Epithelial cell of esophagus (primary cell): ENCODE measurements at places on chromosomes 16 and 17.

GRCh38 chr17:60577147-60577915 is 22.7 kb upstream of the PPM1D start:
- no peak for DNase-seq

- no peak for DNase-seq
Measured at GRCh38 chr16:10210944-10211343, 28.7 kb upstream of the GRIN2A start.

GRCh38 chr17:31497994-31498826 is 106.7 kb downstream of the RAB11FIP4 start:
- no peak for DNase-seq

DNA sequence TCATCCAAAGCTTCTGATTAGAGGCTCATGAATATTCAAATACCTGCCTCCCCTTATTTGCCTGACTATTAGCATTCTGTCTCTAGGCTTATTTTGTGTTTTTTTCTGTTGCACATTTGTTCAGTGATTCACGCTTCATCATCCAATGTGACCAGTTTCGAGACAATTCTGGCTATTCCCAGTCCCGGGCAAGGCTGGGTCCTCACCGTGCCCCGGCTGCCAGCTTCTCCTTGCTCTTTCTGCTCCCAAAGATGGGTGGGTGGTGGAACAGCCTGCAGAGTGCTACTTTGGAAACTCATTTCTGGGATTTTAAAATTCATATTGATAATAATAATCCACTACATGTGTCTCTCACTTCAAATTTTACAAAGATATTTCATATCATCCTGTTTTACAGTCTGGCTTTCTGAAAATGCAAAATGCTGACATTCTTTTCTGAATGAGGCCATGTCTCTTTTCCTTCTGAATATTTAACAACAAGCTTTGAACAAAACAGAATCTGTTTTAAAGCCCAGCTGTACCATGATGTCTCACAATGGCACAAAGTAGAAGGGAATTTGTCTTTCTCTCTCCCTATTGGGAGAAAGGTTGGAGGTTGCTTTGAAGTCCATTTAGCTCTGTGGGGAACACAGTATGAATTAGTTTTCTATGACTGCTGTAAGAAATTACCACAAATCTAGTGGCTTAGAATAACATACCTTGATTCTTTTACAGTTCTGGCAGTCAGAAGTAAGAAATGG is 116.9 kb upstream of the CDH13 start:
- DNase-seq: no peak

GRCh38 chr16:22183335-22183734 is 21.0 kb downstream of the SDR42E2 start:
- no peak for DNase-seq

DNA sequence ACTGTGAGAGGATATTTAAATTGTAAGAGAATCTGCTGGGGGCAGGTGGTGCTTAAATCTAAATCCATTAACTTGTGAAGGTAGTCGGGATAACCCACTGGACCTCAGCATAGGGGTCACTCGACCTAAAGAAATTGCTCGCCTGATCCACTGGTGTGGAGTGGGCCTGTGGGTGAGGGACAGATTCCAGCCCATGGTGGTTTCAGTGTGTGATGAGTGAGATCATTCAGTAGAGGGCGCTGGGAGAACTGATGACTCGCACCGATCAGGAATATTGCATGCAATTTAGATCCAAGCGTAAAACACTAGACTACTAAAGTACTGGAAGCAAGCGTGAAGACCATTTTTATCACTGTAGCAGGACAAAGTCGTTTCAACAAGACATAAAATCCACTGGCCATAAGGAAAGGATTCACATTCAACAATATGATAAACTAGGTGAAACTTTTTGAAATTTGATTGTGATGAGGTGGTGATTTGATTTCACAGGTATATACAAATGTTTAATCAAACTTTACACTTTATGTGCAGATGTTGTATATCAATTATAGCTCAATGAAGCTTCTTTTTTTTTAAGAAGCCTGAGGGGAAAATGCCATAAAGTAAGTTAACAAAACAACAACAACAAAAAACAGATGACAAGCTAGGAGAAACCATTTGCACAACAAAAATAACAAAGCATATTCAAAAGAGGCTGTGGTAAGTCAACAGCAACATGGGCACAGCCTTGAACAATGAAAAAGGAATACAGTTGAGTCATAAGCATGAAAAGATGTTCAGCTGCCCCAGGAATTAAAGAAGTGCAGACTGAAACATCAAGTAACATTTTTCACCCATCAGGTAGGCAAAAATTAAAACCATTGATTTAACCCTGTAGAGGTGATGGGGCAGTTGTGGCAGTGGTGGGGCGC is 7.5 kb upstream of the TMEM170A start:
- peak; percentile 71 for DNase-seq

- no peak for DNase-seq
Measured at GRCh38 chr16:65579050-65579449, 457.2 kb upstream of the CDH11 start.

GRCh38 chr16:46427340-46428107 is 193.7 kb downstream of the SHCBP1 start:
- no peak for DNase-seq

GRCh38 chr16:146646-147045 is 5.8 kb upstream of the HBZ start:
- DNase-seq: no peak

DNA sequence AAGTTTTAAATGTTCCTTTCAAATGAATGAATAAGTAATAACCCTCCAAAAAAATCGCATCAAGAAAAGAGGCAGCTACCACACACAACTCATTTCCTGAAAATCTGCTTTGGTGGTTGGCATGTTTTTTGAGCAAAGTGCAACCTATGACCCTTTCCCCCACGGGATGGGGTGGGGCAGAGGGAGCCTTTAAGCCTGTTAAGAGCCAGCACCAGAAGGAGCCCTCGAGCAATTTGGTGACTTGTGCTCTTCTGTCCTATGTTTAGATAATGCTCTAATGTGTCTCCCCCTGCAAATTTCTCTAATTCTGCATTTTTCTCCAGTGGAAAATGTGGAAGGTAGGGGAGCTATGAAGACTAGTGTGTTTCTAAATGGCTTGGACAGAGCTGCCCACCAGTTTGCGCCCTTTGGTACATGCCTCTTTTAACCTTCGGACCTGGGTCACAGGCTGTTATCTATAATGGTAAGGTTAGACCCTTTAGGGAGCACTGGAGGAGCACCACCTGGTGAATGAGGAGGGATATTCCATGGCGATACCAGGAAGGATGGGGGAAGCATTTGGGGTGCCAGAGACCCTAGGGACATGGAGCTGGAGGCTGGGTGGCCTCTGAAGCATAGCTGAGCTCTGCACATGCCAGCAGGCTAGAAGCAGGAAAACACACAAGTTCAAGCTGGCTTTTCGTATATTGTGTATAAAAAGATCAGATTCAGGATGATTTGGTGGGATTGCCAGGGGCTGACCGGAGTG is 1.6 kb downstream of the PYCARD start:
- DNase-seq: peak; percentile 41

DNA sequence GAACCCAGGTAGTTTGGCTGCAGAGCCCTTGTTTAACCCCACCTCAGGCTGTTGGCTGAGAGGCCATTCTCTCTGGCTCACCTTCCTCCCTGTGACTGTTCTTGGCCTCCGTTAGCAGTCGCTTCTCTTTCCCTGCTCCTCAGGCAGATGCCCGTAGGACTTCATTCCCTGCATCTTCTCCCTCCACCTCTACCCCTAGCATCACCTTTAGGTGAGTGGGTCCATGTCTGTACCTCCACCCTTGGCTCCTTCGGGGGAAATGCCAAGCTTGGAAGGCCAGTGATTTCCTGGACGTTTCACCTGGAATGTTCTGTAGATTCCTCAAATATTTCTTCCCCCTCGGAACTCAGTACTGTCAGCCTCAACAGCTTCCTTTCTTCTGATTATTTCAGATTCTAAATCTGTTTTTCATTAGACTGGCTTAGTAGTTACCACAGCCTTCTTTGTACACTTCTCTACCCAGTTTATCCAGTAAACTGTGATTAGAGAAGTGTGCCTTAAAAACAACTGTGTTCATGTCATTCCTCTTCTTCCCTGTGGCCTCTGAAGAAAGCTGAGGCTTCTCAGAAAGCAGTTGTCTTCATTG is 227.9 kb downstream of the MSI2 start:
- no peak for DNase-seq

- peak; percentile 70 for DNase-seq
Measured at GRCh38 chr16:29820271-29820701, at the start of gene MVP. MVP (plus strand) TSS chr16:29820462; CDS start chr16:29830550, 10,088 bp downstream.

DNA sequence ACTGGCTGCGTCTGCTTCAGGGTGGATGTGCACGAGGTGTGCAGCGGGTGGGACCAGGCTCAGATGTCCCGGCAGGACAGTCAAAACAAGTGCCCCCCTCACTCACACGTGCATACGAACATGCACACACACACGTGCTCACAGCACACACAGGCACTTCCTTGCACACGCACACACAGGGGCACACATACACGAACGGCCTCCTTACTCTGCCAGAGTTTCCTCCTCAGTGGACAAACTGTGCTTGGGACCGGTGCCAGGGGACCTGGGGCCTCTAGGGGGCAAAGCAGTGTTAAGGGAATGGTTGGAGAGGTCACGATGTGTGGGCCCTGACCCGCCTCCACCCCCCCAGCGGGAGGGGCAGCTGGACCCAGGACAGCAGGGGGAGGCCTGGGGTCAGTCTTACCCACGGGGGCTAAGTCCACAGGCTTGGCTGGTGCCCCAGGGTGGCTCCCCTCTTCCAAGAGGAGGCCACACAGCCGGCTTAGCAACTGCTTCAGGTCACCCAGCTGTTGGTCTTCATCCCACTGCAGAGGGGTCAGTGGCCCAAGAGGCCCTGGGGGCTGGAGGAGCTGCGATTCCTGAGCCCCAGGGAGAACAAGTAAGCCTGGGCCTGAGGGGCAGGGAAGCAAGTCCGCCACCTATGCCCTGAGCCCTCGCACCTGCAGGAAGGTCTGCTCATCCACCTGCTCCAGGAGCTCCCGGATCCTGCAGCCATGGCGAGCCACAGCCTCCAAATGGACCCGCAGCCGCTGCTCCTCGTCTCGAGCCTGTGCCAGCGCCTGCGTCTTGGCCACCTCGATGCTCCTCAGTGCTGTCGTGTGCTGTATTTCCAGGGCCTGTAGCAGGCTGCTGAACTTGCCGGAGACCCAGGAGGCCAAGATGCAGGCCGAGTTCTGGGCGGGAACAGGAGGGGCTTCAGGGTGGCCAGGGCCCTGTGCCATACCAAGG is 4.9 kb downstream of the TRIM65 start:
- no peak for DNase-seq

DNA sequence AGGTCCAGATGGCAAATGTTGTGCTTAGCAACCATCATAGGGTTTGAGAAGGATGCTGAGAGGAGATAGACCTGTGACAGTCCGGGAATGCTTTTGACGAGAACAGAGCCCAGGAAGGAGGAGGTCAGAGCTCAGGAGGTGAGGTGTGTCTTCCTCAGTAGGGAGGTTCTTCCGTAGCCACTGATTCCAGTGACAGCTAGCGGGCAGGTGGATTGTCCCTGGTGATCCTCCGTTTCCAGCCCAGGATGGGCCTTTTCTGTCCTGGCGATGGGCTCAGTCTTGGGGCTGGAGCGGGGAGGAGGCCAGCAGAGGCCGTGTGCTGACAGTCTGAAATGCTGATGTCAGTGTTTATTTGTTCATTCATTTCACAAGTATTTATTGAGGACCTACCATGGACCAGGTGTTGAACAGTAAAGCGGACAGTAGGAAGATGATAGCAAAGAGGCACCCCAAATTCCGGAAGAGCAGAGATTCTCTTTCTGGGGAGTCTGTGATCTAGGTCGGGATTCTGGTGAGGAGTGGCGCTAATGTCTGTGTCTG is 38.8 kb downstream of the KIAA0513 start:
- no peak for DNase-seq

DNA sequence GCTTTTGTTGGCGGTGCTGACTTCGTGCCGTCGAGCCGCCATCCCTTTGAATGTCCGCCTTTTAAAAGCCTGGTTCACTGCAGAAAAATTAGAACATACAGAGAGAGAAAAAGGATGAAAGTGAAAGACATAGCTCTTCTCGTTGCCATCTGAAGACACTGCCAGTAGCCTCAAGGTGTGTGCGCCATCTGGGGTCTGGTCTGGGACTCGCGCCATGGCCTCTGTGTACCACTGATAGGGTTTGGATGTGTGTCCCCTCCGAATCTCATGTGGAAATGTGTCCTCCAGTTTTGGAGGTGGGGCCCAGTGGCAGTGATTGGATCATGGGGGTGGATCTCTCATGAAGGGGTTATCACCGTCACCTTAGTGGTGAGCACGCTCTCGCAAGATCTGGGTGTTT is 15.5 kb downstream of the GSE1 start:
- DNase-seq: no peak

DNA sequence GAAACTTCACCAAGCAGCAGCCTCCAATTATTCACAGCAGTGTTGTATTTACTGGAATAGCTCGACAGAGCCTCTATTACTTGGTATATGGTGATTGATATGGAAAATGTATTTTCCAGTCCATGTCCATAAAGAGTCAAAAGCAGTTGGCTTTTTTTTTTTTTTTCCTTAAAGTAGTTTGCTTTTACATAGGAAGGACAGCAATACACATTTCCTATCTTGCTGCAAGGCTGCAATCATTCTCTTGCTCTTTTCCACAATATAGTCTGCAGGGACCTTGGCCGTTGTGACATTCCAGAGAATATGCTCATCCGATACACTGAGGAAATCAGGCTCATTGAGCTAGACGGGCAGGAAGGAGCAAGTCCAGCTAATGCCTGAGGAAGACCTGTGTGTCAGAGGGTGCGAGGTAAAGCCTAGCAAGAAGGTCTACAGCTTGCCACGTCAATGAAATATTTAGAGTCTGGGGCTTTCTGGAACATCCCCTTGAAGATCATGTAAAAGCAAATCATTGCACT is 131.1 kb downstream of the ENGASE start:
- peak; percentile 41 for DNase-seq

- no peak for DNase-seq
Measured at GRCh38 chr17:8474826-8475225, 39.1 kb downstream of the NDEL1 start.

- no peak for DNase-seq
Measured at GRCh38 chr16:87603684-87604633, 1.7 kb downstream of the JPH3 start.

GRCh38 chr16:79598348-79599181 is 2.0 kb downstream of the MAF start:
- peak; percentile 60 for DNase-seq

DNA sequence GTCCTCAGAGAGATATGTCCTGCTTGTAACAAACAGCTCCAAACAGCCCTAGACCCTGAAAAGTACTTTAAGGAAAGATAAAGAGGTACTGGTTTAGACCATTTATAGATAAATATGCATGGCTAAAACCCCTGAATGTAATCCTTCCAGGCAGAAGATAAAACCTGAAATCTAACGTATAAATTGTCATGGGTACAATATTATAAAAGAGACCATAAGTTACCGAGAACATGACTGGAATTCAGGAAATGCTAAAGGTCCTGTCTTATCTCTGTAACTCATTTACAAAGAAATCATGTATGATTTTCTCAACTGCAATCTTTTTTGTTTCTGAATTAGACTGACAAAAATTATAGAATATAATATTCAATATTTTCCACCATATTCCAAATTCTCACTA is 9.2 kb upstream of the KANSL1 start:
- DNase-seq: no peak
